ENCODE measurements at places on chromosomes 11 and 22.
A peak's percentile ranks its signal among the peaks of the same experiment; 100 is the strongest.

- DNase-seq = no peak
Observed at GRCh38 chr11:41872426-41872825, 413.0 kb upstream of the LRRC4C start.

DNA sequence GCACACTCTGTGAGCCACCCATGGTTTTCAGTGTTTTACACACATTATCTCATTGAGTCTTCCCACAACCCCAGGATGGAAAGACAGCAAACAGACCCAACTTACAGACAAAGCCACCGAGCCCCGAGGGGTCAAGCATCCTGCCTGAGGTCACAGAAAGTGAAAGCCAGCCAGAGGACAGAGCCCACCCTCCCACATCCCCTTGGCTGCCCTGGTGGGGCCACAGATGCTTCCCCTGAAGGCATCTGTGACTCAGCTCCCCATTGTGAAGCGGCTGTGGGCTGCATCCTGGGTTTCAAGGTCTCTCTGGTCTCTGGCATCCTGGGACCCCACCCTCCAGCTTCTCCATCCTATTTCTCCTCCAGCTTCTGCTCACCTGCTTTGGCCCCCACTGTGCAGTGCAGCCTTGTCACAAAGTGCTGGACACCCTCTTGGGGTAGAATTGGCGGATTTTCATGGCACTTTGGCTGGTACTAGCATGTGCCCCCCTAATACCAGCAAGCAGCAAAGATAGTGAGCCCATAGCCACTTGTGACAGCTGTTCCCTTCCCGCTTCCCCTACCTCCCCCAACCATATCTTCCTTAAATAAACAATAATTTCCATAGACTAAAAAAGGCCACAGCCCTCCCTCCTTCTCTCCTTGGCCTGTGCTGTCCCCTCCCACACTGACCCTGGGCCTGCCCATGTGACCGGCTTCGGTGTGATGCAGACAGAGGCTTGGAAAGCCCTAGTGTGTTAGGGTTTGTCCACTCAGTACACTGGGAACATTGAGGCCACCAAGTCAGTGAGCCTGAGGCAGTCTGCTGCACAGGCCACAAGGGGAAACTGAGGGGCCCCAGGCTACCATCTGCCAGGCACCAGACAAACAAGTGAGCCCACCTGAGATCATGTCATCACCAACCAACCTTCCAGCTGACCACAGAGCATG is 53.9 kb upstream of the SHISAL1 start:
- no peak for DNase-seq

GRCh38 chr11:64291752-64292459 is 804 bp downstream of the KCNK4 start:
- no peak for DNase-seq

GRCh38 chr22:36367479-36367878 is 20.3 kb downstream of the MYH9 start:
- DNase-seq = no peak

DNA sequence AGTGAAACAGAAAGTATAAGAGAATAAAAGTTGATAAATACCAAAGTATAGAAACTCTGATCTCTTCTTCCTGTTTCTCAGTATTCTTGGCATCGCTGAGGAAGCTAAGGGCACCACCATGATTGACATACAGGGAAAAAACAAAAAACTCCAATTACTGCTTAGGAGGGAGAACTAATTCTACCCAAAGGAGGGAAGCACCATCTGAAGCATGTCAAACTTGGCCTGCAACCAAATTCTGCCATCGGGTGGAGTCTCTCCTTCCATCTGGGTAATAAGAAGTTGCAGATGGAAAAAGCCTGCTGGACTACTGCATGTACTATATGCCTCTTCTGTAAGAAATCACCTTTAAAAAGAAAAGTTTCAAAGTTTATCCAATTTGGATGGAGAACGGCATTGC is 30.5 kb upstream of the PPP2R1B start:
- no peak for DNase-seq

DNA sequence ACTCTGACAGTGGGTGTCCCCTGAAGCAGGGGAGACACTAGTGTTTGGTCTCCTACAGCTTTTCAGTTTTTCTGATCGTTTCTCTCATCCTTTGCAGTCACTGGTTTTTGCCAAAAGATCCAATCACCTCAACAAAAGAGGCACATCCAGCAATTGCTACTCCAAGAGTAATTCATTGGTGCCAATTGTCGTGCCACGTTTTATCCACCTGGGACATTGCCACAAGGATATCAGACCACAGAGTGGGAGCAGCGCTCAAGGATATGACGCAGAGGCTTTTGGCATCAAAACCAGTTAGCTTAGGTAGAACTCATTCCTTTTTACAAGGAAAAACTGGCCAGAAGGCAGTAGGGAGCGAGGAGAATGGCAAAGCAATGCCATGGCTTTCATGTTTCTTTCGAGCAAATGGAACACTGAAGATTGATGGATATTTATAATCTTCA is 40.9 kb upstream of the BLID start:
- DNase-seq = no peak

GRCh38 chr11:78315724-78316123 is 101.9 kb downstream of the GAB2 start:
- DNase-seq = no peak

DNA sequence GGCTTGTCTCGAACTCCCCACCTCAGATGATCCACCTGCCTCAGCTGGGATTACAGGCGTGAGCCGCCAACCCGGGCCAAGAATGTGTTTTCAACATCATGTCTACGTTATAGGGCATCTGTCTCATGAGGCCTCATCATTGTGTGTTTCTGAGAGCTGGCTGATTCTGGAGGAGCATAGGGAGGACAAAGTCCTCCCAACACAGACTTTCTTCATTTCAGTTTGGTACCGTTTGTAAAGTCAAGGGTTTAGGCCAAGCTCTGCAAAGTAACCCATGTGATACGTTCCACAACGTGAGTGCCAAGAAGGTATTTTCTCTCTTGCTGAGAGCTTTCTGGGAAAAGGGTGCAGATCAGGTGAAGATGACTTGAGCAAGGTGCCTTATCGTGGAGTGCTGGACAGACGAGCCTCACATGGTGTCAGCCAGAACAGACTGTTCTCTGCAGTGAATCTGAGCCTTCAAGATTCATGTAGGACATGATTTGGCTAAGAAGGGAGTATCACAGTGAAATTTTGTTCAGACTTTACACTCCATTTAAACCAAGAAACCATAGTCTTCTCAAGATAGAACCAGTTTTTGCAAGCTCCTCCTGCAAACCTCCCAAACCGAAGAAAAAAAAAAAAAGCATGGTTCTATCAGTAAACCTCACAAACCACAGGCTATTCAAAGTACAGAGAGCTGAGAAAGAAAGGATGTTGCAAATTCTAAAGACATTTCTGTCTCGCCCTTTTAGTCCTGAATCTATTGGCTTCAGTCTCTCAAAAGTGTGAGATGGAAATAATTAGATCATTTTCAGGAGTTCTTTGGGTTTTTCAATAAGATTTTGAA is 71.7 kb downstream of the DBX1 start:
- no peak for DNase-seq

- DNase-seq = no peak
Observed at GRCh38 chr11:132245403-132246385, 875.3 kb downstream of the NTM start.

GRCh38 chr22:30225220-30225927 is 21.2 kb downstream of the LIF start:
- DNase-seq = no peak

- DNase-seq = no peak
Observed at GRCh38 chr11:130451231-130452019, 3.0 kb downstream of the ADAMTS15 start.

GRCh38 chr11:127926721-127927120 is 660.6 kb downstream of the ETS1 start:
- no peak for DNase-seq

GRCh38 chr22:26045051-26045450 is 124.2 kb upstream of the SEZ6L start:
- no peak for DNase-seq

- no peak for DNase-seq
Observed at GRCh38 chr11:33620423-33621171, 80.0 kb downstream of the C11orf91 start.

DNA sequence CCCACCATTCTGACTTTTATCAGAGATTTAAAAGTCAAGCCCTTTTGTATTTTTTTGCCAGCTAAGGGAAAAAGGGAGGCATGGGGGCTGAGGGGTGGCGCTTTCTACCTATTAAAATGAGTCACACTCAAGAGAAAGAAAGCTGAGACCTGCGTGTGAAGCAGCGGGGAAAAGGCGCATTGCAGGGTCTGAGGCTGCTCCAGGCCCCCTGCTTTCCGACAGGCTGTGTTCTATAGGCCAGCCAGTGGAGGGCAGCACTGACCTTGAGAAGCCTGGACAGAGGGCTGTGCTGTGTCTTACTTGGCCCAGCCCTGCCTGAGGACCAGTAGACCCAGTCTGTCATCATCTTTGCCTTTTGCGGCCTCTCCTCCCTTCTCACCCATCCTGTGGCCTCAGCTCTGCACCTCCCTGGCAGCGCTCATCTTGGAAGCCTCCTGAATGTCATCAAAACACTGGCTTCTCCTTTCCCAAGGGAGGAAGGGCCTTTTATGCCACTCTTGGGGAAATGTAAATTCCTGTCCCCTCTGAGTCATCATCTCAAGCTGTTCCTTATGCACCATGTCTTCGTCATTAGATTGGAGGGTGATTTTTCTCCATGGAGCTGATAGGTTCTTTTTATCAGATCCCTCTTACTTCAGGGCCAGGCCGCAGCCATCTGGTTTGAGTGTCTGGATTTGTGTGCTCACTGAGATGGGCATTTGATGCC is 12.6 kb upstream of the MAPK8IP1 start:
- peak; percentile 65 for DNase-seq

DNA sequence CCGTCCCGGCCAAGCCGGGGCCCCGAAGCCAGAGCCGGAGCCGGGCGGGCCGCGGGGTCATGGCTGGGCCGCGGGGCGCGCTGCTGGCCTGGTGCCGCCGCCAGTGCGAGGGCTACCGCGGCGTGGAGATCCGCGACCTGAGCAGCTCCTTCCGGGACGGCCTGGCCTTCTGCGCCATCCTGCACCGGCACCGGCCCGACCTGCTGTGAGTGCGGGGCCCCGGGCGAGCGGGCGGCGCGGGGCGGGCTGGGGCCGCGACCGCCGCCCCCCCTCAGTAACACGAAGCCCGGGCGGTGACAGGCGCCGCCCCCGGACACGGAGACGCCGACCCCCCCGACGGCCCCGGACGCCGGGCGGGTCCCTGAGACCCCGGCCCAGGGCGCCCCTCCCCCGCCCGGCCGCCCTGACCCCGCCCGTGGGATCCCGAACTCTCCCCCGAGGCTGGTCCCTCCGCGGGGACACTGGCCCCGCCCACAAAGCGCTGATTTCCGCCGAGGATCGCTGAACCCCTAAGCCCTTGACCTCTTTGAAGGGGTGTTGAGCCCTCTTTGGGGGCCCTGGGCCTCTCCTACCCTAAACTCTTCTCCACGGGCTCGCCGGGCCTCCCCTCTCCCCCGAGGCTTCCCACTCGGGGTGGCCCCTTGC is 389 bp downstream of the MICALL1 start:
- no peak for DNase-seq

GRCh38 chr11:70586261-70587074 is 188.1 kb downstream of the CTTN start:
- no peak for DNase-seq

- no peak for DNase-seq
Observed at GRCh38 chr22:44594951-44595350, 96.9 kb upstream of the RTL6 start.

- no peak for DNase-seq
Observed at GRCh38 chr22:45629469-45630089, 42.1 kb upstream of the ATXN10 start.

DNA sequence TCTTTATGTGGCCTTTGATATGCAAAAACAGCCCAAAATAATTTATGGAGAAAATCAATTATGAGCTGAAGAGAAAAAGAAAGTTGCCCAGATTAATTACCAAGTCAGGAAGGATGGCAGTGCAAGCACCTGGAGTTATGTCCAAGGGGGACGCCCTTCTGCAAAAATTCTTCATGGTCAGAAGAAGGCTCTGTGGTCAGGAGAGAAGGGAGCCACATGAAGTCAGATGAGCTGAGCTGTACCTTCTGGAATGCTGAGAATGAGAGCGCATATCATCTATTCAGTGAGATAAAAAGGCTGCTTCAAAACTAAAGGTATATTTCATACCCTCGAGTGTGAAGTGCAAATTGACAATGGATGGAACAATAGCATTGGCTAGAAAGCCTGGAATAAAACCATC is 607.4 kb downstream of the NTM start:
- no peak for DNase-seq

DNA sequence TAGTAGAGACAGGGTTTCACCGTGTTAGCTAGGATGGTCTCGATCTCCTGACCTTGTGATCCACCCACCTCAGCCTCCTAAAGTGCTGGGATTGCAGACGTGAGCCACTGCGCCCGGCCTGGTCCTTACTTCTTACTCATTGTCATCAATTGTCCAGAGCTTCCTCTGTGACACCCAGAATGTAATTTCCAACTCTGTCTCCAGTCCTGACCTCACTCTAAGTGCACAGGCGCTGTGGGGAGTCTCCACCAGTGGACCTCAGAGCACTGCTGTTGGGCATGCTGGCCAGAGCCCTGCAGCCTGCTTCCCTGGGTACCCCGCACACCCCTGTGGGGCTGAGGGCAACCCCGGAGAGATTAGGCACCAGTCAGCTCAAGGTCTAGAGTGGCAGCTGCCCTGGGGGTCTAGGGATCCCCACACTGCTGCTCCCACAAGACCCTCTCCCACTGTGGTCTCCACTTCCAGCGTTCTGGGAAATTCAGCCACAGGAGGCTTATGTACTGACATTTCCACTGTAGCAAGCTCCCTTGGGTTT is 1140.3 kb downstream of the TBC1D22A start:
- no peak for DNase-seq

DNA sequence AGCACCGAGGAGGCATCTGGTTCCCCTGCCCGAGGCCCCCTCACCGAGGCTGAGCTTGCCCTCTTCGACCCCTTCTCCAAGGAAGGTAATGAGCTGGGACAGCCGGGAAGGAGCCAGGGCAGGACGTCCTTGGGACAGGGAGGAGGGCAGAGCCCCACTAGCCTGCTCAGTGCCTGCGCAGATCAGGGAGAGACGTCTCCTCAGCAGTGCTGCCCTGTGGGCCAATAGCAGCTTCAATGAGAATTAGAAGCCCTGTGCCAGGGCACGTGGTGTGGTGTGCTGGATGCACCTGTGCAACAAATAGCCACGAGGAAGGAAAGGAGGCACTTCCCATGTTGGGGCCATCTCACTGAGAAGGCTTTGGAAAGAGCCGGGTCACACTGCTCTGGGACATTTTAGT is 5.4 kb upstream of the SAC3D1 start:
- no peak for DNase-seq

DNA sequence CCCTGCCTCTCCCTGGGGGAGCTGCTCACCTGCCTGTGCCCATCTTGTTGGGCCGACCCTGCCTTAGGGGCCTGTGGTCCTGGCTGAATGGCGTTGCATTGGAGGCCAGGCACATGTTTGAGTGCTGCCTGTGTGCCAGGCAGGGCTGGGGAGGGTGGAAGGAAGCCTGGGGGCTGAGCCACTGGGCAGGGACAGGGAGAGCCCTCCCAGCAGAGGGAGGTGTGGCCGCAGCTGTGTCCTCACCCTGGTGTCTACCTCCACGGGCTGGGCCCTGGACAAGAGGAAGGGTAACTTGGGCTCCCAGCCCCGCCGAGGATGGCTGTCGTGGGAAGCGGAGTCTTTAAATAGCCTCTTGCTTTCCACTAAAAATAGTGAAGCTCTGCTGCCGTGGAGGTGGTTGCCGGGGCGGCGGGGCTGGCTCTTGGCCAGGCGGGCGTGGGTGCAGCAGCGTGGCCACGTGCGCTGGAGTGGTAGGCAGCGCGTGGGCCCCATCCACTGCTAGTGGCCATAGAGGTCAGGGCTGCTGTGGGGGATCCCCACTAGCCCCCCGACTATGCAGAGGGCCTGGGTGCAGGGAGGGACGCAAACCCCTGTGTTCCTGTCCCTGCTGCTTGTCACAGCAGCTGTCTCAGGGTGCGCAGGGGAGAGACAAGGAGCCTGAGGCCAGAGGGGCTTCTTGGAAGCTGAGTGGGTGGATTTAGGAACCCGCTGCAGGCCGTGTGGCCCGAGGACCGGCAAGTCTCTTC is 6.2 kb downstream of the ZDHHC8 start:
- DNase-seq = no peak
